GF-D8 (cell line): ENCODE measurements at places on chromosomes 1 and 21.
A peak's percentile ranks its signal among the peaks of the same experiment; 100 is the strongest.

GRCh38 chr1:40689737-40690136 lies 1.8 kb upstream of the NFYC start:
- no peak for DNase-seq

DNA sequence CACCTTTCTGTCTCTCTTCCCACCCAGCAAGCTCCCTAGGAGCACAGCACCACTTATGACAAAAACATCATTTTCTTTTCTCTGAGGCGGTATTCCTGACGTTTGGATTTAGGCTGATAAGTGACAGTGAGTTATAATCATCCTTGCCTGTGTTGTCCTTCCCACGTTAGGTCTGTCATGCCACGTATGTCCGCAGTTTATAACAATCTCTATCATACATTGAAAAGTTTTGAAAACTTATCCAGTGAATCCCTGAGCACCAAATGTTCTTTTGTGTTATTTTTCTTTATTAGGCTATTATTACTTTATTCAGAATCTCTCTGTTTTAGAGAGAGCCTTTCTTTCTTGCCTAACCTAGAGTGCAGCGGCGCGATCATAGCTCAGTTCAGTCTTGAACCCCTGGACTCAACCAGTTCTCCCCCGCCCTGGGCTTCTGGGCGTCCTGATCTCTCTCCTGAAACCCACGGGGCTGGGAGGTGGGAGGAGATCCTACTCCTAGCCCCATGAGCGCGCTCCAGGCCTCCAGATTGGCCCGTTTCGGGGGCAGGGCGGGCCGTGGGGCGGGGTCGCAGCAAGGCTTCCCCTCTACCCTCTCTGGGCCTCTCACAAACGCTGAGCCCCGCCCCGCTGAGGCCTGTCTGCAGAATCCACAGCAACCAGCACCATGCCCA lies at the start of gene GSTM2:
GSTM2 (plus strand) TSS at position 606 of the 671 bp plus-strand sequence; CDS start at position 665, 59 bp downstream.
- no peak for DNase-seq

DNA sequence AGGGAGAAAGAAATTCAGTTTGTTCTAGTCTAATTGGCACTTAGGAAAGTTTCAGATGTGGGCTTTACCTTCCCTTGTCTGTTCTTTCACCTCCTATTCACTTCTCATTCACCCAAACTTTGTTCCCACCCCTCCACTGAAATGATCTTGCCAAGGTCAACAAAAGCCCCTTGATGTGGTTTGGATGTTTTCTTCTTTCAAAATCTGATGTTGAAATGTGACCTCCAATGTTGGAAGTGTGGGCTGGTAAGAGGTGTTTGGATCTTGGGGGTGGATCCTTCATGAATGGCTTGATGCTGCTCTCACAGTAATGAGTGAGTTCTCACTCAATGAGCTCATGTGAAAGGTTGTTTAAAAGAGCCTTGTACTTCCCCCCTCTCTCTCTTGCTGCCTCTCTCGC lies 379.3 kb downstream of the HHIPL2 start:
- no peak for DNase-seq

DNA sequence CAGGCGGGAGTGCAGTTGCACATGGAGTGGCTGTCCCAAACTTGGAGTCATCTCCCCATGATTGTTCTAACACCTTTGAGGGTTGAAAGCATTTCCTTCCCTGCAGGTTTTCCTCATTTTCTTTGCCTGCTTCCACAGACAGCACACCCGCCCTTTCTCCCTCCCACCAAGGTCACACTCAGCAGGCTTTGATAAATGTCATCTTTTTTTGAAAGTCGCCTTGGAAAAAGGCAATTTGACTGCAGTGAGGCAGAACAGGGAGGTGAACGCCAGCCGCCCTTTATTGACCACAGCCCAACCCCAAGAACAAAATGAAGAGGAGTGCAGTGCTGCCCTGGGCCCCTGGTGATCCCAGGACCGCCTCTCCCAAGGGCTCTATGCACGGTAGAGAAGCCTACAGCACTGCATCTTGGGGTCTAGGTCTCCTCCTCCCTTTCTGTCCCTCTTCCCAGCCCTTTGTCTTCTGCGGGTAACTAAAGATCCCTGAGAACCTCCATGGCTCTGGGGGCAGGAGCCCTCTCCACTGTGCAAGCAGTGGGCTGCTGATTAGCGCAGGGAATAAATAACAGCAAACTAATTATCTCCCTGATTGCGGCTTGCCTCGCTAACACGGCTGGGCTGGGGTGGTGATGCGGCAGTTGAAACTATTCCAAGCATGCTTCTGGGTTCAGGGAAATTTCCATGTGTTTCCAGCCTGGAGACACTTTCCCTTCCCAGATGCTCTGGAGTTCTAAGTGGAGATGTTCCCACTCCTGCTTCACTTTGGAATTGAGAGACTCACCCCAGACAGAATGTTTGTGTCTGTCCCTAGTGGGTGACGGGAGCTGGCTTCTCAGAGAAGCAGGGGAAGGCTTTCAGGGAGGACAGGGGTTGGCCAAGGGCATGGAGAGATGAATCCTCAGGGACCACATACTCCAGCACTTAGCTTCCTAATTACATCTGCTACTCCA lies 11.8 kb upstream of the AMIGO1 start:
- no peak for DNase-seq

- no peak for DNase-seq
Observed at GRCh38 chr1:77659879-77660593, 22.4 kb downstream of the ZZZ3 start.

- no peak for DNase-seq
Observed at GRCh38 chr1:246632281-246633168, 66.3 kb downstream of the CNST start.

GRCh38 chr1:84853741-84854721 lies 39.0 kb downstream of the LPAR3 start:
- DNase-seq: peak; percentile 23

DNA sequence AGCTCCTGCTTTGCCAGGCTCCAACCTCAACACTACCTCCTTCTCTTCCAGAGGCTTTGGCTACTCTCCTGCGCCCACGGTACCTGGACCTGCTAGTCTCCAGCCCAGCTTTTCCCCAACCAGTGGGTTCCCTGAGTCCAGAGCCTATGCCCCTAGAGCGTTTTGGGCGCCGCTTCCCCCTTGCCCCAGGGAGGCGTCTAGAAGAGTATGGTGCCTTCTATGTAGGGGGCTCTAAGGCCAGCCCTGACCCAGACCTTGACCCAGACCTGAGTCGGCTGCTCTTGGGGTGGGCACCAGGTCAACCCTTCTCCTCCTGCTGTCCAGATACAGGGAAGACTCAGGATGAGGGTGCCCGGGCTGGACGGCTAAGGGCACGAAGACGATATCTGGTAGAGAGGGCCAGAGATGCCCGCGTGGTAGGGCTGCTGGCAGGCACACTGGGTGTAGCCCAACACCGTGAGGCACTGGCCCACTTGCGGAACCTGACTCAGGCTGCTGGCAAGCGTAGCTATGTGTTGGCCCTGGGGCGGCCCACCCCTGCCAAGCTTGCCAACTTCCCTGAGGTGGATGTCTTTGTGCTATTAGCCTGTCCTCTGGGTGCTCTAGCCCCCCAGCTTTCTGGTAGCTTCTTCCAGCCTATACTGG lies 1.6 kb downstream of the DPH2 start:
- no peak for DNase-seq

DNA sequence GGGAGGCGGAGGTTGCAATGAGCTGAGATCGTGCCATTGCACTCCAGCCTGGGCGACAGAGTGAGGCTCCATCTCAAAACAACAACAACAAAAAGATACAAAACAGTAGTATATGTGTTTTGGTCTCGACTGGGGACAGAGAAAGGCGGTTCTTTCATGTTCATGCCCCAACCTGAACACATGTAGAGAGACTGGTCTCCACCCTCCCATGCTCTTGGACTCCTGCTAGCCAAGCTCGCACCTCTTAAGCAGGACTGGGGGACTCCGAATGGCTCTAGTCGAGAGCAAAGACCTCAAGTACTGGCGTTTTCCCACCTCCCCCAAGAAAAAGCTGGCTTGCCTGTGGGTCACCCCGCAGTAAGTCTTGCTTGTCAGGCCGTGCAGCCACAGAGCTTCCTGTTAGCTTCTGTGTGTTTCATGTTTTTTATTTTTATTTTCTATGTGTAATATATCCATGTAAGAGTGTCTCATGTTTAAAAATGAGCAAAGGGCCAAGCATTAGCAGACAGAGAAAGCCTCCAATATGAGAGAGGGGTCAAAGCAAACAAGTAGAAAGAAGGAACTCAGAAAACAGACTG lies 91.6 kb downstream of the SCCPDH start:
- DNase-seq: no peak

DNA sequence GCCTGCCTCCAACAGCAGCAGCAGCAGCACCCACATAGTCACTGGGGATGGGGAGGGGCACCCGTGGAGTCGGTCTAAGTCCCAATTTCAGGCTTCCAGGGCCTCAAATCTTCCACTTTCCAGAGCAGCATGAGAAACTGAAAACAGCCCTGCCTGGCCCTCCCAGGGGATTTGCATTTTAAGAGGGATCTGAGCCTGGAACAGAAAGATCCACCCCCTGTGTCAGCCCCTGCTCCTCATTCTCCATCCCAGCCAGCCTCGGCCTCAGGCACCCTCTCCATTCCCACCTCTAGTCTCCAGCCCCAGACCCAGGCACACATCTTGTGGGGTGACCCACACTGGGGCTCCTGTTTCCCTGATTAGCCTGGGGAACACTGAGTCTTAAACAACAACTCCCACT lies 51.8 kb downstream of the FBXO2 start:
- no peak for DNase-seq

GRCh38 chr1:201406831-201407406 lies 7.8 kb upstream of the LAD1 start:
- DNase-seq: no peak

- DNase-seq: peak; percentile 96
Observed at GRCh38 chr21:42465008-42465802, 30.8 kb downstream of the RSPH1 start.

- no peak for DNase-seq
Observed at GRCh38 chr1:39107341-39108290, 81.5 kb downstream of the NDUFS5 start.

DNA sequence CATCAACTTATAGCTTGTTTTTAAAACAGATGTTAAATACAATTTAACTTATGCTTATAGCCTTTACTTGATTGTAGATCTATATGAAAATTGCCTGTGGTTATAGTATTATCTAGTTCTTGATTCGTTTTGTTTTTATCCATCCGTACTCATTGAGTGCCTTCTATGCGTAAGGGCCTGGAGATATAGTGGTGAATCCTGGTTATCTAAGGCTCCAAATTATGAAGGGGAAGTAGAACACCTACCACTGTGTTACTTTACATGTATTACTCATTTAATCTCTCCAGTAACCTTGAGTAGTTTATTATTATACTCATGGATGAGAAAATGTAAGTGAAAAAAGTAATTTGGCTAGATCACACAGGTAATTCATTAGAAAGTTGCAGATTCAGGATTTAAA lies 121.8 kb downstream of the OSBPL9 start:
- DNase-seq: no peak

- peak; percentile 13 for DNase-seq
Observed at GRCh38 chr1:233394860-233395717, 67.6 kb downstream of the MAP3K21 start.

- DNase-seq: no peak
Observed at GRCh38 chr21:27703791-27704190, 736.9 kb upstream of the ADAMTS5 start.

DNA sequence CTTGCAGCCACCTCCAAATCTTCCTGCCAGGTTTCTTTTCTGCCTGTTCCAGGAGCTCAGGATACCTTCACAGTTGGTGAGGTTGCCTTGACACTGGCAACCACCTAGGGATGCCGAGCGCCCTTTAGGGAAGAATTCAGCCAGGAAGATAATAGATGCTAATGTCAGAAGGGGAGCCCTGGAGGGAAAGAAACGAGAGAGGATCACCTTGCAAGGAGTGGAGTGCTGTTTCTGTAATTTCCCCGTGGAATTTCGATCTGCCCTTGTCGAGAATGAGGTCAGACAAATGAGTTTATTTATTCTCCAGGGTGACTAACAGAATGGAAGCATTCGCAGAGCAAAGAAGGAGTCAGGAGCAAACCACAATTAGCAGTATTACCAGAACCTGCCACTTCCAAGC lies 315.8 kb upstream of the KAZN start:
- DNase-seq: no peak

DNA sequence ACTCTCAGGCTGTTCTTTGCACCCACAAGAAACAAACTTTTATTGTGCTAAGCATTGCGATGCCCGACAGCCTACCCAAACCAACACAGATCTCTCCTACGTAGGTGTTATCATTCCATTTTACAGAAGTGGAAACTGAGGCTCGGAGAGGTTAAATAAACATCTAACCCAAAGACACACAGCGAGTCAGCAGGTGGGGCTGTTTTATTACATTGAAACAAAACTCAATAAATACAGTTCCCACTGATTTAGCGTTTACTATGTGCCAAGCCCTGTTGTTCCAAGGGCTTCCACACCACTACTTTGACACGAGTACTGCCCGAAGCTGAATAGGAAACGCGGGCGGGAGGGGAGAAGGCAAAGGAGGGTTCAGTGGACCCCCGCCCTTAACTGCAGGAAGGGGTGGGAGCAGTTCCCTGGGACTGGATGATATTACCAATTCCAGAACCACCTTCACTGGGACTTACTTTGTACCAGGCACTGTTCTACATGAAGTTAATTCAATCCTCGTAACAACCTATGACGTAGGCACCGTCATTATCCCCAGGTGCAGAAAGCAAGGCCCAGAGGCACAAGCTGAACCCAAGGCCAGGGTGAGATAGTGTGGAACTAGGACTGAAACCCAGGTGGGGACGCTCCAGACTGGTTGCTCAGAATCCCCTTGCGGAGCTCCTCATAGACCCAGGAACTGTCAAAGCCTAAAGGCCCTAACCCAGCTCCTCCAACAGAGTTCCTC lies 19.3 kb upstream of the ALDH4A1 start:
- no peak for DNase-seq

- no peak for DNase-seq
Observed at GRCh38 chr1:72954943-72955342, 672.6 kb upstream of the NEGR1 start.

DNA sequence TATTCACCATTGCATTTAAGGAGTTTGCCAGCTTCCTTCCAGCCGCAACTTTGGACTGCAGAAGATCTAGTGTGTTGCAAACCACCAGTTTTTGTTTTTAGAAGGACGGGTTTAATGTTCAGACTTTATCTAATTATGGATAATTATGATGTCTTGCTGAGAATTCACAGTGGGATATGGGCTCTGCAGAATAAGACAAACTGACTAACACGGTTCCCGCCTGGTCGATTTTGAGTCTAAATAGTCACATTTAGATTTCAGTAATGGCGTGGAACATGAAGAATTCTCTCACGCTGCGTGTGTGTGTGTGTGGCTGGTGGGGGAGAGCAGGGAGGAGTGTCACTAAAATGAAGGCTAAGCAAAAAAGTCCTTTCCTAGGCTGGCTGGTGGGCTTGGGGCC lies 48.5 kb upstream of the DMRTB1 start:
- no peak for DNase-seq

- no peak for DNase-seq
Observed at GRCh38 chr1:186535388-186536133, 74.6 kb upstream of the PDC start.

DNA sequence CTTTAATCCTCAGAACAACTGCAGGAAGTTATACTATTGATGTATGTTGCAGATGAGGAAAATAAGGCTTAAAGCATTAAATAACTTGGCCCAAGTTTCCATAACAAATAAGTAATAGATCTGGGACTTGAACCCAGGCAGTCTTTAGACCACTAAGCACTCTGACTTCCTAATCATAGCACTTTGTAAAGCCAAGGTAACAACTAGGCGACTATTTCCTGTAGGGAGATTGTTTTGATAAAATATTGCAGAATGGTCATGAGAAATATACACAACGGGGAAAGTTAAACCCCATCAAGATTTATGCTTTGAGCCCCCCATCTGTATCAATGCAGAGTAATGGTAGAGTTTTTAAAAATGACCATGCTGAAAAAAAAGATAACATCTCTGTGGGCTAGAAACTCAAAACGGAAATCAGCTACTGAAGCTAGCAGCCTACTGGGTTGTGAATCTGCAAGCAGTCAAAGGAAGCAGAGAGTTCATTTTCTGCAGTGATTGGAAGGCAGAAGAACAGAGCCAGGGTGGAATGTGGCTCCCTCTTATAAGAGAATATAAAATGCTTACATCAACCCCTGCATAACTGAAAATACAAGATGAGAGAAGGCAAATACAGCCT lies 111.2 kb upstream of the OLIG2 start:
- no peak for DNase-seq
